CD4-positive, alpha-beta T cell treated with Interleukin-12 subunit alpha and Interleukin-12 subunit beta, for 1 hour (primary cell): ENCODE measurements at places on chromosomes 2 and 18.

- no peak for DNase-seq
These were observed 140.5 kb downstream of the ST6GAL2 start for GRCh38 chr2:106745468-106745867.

DNA sequence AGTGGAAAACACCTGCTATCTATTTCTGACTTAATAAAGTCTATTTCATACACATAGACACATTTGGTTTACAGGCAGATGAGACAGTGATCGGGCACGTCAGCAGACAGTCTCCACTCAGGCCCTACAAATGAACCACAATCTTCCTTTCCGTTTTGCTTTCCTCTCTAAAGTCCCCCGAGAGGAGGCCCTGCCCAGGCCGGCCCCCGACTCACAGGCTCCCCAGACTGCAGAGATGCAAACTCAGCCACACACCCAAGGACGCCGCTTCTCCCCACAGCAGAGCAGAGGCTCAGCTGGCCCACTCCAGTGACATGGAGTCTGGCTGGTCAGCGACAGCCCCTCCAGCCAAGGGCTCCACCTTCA, 9.3 kb upstream of the MTERF4 start:
- peak; percentile 52 for DNase-seq

GRCh38 chr2:193462411-193462810, 1267.7 kb upstream of the TMEFF2 start:
- no peak for DNase-seq

- DNase-seq: no peak
These were observed 300.0 kb downstream of the XIRP2 start for GRCh38 chr2:167187978-167188967.

- no peak for DNase-seq
These were observed 354.1 kb upstream of the ATP5MC3 start for GRCh38 chr2:175535631-175536030.

GRCh38 chr2:8414946-8415879, 266.6 kb upstream of the ID2 start:
- DNase-seq: no peak

GRCh38 chr2:176092270-176093144, at the start of gene HOXD13:
Gene HOXD13, plus strand, starts transcription at chr2:176092721. Its CDS starts 170 bp downstream, at chr2:176092891.
- DNase-seq: no peak

DNA sequence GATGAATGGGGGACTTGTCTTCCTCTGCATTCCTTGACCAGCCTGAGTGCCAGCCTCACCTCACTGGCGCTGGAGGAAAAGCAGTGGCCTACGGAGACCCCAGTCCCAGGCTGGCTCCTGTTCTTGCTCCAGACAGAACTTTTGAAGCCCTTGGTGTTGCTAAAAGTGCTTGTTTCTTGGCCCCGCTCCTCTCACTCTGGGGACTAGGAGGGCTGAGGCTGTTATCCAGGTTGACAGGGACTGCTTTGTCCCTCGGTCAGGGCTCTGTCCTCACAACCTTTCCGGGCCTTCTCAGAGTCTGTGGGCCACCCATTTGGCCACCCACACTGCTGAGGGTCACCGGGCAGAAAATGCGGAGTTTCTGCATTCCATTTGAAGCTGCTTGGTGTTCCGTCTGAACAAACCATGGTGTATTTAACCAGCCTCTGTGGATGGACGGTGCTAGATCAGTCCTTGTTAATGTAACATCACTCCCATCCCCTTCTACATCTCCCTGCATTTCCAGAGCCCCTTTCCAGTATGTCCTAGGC, 25.6 kb downstream of the B3GNT7 start:
- DNase-seq: no peak

DNA sequence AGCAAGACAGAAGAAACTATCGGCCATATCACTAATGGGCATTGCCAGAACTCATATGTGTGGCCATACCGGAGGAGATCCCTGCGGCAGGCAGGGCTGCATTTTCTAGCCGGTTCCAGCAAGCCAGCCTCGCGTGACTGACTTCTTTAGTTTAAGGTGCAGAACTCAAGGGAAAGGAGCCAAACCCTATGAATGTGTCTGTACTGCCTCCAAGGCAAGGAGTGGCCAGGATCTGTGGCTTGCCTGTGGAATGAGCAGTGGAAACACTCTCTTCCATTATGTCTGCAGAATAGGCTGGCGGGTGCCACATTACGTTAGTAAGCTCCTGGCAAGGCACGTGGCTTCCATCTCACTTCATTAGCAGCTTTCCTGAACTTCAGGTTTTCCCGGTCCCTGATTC, 137.6 kb downstream of the ATL2 start:
- no peak for DNase-seq

- no peak for DNase-seq
These were observed 37.5 kb upstream of the SCN9A start for GRCh38 chr2:166413255-166413654.

DNA sequence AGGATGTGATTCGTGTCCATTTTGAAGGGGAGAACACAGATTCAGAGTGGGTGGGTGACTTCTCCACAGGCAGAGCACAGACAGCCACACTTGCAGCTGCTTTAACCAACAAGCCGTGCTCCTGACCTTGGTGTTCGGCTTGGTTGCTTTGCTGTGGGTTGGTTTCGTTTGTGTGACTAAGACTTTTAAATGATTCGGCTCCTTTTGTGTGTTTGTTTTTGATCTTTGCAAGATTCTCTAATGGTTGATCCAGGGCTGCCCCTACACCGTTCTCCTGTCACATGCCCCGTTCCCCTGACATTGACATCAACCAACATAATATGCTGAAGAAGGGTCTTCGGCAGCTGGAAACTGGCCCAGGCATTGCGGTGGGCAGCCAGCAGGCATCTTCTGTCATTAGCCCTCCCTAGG, 95.9 kb upstream of the MBOAT2 start:
- no peak for DNase-seq

DNA sequence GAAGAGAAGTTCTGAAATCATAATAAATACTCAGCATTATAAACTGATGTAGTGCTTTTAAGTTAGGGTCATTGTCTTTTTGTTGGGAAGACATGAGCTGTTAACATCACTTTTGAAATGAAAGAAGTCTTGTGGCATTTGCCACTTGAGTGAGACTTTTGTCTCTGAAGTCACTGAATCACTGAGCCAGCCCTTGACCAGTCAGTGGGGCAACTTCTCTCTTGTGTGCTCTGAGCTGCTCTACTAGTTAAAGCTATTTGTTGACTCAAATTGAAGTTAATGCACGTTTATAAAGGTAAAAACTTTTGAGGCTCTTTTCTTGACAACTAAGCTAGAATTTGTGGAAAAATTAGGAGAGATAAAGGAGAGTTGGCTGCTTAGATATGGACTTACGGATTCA, 6.7 kb downstream of the WDR43 start:
- no peak for DNase-seq

DNA sequence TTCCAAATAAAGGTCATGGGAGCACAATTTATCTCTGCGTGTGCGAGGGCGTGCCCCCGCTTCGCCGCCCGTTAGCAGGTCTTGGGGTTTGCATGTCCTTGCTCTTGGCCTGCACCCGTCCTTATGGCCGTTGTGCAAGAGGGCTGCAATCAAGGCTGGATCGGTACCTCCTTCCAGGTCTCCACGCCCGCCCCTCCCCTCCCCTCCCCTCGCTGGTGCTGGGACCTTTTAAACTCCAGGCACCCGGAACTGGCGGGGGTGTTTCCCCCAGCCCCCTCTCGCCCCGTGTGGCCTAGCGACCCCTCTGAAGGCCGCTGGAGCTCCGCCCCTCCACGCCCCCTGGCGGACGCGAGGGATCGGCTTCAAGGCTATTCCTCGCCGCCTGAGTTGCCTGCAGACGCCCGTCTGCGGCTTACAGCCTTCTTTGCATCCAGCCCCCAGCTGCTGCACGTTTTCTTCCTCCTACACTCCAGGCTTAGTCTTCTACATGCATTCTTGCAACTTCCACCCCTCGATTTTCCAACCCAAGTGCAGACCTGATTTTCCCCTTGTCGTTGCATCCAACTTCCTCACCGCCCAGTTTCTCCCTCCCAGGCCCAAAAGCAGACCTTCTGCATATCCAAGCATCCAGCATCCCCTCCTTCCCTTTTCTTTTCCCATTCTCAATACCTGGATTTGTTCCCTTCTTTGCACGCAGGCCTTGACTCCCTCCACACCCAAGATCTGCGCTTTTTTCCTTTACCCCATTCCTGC, 577 bp downstream of the IDH1 start:
- DNase-seq: peak; percentile 83

- DNase-seq: no peak
These were observed 284.2 kb upstream of the TANK start for GRCh38 chr2:160876029-160876428.

- DNase-seq: no peak
These were observed 76.2 kb downstream of the FAM168B start for GRCh38 chr2:131016826-131017741.

GRCh38 chr2:130987519-130988425, 105.5 kb downstream of the FAM168B start:
- no peak for DNase-seq

DNA sequence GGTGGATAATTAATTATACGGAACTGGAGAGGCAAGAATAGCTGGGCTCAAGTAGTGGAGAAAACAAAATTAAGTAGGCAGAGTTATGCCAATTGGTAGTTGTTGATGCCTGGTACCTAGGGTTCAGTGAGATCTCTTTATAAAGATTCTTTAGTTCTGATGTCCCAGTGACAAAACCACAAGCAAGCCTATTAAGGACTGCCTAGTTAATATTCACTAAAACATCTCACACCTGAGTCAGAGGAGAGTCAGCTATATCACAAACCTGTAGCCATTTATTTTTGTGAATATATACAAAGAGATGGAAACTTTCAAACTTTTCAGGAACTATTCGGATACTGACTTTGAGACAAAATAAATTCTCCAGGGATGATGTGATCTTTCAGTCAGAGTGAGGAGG, 213.9 kb upstream of the CYP26B1 start:
- no peak for DNase-seq

DNA sequence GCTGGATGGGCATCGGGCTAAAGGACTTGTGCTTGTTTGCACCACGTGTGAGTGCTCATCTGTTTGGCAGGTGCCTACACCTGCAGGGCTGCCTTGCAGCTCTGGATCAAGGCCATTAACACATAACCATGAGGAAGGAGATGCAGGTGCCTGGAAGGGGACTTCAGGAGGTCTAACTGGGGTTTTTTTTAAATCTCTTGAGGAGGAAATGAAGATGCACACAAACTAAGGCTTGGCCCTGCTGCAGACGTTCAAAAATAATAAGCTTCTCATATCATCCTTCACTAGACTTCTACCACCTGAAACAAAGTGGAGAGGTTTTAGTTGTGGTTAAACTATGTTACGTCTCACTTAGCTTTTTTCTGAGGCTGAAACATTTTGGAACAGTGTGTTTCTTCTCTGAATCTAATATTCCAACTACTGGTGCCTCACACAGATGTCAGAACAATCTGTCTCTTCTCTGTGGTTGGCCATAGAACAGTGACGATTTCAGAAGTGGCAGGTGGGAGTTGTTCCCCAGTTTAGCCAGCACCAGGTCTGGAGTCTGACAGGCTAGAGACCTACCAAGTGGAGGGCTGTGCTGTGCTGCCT, 36.5 kb downstream of the BCL2L11 start:
- no peak for DNase-seq

GRCh38 chr2:106054880-106055655, 139.0 kb downstream of the UXS1 start:
- no peak for DNase-seq

GRCh38 chr2:220276741-220277444, 649.5 kb downstream of the SLC4A3 start:
- DNase-seq: no peak

GRCh38 chr2:35871672-35872071, 483.9 kb upstream of the CRIM1 start:
- no peak for DNase-seq

GRCh38 chr2:227163485-227163997, 464 bp downstream of the COL4A4 start:
- no peak for DNase-seq

GRCh38 chr18:54608028-54608642, 17.1 kb downstream of the DYNAP start:
- no peak for DNase-seq

DNA sequence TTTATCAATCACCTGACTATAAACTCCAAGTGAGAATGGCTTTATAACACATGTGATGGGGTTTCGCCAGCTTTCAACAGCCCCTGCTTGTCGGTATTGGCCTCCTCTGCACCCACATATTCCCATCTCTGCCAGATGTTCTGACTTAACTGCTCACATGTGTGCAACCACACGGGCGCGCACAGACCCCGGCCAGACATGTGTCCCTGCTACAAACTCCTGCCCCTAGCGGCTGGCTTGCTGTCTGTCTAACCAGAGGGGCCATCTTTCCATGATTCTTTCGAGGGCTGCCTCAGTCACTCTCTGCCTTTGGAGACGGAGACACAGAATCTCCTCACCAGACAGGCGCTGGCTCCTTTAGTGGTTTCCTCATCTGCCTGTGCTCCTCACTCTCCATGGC, 15.3 kb downstream of the STON1 start:
- no peak for DNase-seq

DNA sequence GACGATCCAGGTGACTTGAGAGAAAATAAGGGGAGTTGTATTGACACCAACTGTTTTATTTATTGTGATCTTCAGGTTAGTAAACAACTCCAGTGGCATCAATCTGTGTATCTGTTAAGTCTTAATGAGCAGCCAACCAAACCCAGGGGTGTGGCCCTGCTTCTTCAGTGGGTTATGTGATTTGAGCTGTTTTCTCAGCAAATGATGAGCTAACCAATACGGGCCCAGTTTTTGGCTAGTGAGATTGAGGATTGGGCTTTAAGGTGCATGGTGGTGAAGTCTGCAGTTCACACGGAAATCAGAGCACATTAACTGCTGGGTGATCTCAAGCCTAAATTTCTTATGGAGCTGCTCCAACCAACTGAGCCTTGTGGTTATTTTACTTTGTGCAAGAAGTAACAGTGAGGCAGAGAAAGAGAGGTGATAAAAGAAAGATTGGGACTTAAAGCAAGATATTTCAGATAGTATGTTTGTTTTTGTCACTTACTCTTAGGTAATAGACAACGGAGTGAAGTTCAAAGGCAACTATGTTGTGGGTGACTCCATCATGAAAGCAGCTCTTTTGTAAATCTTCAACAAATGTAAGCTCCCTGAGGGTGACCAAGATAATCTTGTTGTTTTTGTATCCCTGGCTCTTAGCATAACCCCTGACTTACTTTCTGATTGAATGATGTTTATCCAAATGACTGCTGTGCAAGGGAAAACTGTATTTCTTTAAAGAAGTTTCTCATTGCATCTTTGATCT, 2.4 kb downstream of the MTCL1 start:
- no peak for DNase-seq

- no peak for DNase-seq
These were observed 479.1 kb downstream of the MBD2 start for GRCh38 chr18:53745224-53745967.

- no peak for DNase-seq
These were observed 16.0 kb downstream of the EVX2 start for GRCh38 chr2:176067589-176068418.

GRCh38 chr2:88666576-88666975, 24.9 kb upstream of the RPIA start:
- DNase-seq: no peak
